ENCODE measurements at places on chromosomes 4 and X.

GRCh38 chrX:107825698-107826237 lies at the start of gene MID2:
Gene MID2 (plus strand): TSS chrX:107825866. CDS start chrX:107826427, 561 bp downstream.
- DNase-seq, result peak; percentile 56

DNA sequence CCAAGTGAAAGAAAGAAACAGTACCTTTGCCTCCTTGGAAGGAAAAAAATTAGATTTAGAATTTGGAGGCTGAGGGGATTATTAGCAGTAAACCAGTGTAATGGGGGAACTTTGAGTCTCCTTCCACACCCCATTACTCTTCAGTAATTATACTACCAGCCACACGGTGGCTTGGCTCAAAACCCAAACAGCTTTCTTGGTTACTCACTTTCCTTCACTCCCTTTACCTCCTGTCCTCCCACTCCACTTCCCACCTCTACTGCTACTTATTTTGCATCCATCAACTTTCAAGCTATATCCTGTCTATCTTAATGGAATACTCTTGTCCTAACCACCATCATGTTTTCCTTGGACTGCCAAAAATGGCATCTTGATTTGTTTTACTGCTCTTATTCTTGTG lies 310.6 kb upstream of the AADAT start:
- DNase-seq, result no peak

DNA sequence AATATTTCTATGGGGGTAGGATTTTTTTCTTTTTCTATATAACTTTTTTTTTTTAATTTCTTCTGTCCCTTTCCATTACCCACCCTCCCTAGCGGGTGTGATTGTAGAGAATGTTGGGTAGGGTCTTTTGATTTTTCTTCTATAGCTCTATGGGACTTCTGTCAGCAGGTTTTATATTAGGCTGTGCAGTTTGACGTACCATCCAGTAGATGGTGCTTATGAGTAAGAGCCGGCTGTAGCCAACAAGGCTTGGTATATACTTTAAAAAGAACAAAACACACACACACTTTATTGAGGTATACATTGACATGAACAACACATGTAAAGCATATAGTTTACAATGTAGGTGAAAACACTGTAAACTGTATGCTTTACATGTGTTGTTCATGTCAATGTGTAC lies 247.9 kb upstream of the POF1B start:
- no peak for DNase-seq

- no peak for DNase-seq
Observed at GRCh38 chrX:13258052-13258444, 61.8 kb downstream of the ATXN3L start.

GRCh38 chr4:127139788-127140286 lies 492.9 kb upstream of the INTU start:
- no peak for DNase-seq

DNA sequence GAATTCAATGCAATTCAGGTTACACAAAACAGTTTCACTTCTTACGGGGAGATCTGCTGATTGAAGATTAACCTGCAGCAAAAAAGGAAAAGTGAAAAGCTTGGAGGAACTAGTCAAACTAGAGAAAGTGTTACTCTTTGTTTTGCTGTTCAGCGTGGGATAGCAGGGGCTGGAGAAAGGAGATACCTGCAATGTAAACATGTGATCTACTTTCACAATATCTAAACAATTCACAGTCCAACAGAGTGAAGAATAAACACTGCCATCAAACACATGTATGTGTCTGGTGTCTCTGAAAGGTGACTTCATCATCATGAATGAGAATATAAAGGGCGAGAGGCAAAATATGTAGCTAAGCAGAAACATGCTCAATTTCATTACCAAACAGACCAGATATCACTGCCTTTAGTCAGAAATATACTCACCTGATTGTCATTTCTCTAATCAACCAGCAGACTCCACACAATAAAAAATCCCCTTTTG lies 26.4 kb downstream of the NIPAL1 start:
- no peak for DNase-seq

- DNase-seq, result no peak
Observed at GRCh38 chrX:47206316-47206715, 12.2 kb upstream of the CDK16 start.

DNA sequence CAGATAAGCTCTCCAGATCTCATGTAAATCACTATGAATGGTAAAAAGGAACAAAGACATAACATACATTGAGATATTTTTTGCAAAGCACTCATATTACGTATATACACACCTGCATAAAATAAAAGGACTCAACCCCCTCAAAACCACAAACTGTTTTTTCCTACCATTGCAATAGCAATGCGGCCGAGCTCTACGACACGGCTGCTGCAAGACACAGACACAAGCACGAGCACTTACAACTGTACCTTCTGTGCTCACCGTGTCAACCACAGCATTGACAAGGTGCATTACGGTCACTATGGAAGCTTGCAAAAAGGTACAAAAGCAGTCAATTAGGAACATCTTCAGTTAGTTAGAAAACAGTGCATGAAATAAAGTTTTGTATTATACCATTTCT lies 37.1 kb upstream of the MTNR1A start:
- no peak for DNase-seq

- DNase-seq, result no peak
Observed at GRCh38 chr4:123034023-123034422, 111.6 kb upstream of the NUDT6 start.

DNA sequence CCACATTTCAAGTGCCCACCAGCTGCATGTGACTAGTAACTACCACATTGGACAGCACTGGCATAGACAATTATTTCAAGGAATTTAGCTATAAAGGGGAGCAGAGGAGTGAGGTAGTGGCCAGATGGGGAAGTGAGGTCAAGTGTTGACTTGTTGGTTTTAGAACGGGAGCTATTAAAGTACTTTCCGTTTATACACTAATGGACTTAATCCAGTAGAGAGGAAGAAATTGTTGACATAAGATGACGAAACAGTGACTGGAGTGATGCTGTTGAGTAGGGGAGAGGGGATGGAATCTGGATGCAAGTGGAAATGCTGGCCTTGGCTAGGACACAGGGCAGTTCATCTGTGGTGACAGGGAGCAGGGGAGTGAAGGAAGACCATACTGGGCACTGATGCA lies 154.4 kb downstream of the AMMECR1 start:
- DNase-seq, result no peak

DNA sequence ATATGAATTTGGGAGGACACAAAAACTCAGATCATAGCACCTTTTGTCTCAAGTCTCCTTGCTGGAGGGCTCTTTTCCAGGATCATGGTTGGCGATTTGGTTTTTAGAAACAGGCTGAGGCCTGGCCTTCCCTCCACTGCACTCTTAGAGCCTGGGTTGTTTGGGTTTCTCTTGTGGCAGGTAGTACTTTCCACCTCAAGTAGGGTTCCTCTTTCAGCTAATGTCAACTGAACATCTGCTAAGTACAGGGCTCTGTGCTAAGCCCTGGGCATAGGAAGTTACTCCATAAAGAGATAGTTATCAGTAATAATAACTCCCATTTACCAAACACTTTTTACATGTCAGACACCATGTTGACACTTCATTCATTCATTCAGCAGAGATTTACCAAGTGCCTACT lies 28.2 kb upstream of the APLN start:
- DNase-seq, result no peak

DNA sequence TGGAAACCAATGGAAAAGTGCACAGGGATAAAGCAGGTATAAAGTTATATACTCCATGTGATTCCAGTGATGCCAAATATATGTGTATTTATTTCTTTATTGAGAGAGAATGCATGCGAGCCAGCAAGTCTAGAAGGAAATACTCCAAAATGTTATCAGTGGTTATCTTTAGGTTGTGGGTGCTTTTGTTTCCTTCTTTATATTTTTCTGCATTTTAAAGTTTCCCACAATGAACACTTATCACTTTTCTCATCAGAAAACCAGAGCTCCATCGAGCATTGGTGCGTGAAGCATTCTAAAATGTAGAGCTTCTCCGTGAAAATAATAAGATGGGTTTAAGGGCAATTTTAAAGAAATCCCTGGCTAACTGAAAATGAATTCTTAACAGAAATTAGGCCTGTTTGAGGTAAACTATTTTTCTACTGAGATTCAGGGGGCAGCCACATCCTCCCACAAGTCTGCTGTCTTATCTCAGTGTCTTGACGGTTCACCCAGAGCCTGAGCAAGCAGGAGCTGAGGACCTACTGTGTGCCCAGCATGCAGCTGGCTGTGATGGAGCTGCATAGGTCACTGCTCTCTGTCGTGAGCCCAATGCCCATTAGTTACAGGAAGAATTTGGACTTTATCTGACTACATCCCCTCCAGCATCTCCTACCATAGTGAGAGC lies 18.7 kb upstream of the CD40LG start:
- no peak for DNase-seq

DNA sequence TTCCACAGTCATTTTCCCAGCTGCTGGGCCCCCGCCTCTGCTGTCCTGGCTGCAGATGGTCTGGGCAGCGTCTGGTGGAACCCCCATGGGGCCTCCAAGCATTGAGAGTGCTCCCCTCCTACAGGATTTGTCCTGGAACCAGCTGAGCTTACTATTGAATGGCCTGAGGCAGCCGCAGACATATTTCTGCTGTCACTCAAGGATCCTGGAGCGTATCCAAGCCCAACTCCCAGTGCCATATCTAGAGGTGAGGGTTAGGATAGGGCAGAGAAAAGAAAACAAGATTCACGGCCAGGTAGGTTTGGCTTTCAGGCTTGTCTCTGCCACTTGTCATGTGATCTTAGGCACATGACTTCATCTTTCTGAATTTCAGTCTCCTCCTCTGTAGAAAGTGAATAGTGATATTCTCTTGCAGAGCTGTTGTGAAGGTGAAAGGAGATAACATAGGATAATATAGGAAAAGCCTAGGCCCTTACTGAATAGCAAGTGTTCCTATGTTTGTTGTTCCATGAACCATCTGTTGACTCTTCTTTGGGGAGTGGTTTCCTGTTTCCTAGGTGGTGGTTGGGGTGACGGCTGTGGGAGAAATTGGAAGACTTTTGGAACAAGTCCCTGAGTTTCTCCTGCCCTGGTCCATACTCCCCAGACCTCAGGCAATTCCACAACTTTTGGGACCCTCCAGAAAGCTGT lies 52.3 kb downstream of the SEPSECS start:
- no peak for DNase-seq

DNA sequence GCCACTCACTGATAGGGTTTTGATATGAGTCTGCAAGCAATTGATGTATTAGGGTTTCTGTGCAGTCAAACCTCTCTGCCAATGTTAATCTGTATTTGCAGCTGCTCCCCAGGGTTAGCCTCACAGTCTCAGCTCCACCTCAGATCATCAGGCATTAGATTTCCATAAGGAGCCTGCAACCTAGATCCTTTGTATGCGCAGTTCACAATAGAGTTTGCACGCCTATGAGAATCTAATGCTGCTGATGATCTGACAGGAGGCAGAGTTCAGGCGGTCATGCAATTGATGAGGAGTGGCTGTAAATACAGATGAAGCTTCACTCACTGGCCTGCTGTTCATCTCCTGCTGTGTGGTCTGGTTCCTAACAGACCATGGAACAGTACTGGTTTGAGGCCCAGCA lies 280.6 kb downstream of the PAPSS1 start:
- no peak for DNase-seq

All from CD4-positive, alpha-beta T cell treated with Interleukin-21 for 1 hour (primary cell).